ENCODE measurements at places on chromosomes 4 and X.

DNA sequence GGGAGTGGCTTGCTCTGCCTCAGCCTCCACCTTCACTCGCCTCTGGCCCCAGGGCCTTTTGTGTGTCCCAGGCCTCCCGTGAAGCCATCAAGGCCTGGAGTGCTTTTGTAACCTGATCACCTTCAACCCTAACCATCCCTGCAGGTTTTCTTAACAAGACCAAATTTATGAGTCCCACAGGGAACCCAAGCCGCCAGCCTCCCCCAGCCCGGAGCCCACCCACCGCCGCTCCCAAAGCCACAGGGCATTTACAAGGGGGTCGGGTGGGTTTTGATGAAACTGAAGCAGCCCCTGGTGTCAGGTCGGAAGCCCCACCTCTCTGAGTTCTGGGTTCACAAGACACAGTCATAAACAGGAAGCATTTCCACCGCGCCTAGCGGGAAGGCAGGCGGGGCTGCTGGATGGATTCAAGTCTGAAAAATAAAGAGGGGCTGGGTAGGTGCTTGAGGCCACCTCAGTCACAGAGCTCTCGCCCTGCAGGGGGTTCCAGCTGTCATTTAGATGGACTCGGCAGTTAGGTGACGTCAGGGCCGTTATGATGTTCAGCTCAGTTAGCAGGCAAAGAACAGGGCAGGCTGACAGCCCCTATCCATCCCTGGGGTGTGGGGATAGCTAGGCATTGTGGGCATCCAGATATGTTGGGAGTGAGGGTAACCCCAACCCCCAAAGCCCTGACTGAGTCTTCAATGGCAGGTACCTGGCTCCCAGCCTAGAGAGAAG lies 128.5 kb downstream of the BCOR start:
- DNase-seq, result peak; percentile 95

DNA sequence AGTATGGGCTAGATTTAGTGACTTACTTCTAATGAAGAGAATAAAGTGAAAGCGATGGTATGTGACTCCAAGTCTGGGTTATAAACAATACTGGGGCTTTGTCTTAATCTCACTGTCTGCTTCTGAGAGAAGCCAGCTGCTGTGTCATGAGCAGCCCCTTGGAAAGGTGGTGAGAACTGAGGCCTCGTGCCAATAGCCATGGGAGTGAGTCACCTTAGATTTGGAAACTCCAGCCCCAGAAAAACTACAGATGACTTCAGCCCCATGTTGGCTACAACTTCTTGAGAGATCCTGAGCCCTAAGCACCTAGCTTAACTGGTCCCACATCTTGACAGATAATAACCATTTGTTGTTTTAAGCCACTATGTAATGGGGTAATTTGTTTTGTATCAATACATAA lies 77.6 kb downstream of the CWH43 start:
- no peak for DNase-seq

GRCh38 chr4:117357437-117357836 lies 272.1 kb upstream of the TRAM1L1 start:
- DNase-seq, result peak; percentile 55

GRCh38 chr4:168741281-168742173 lies 244.7 kb downstream of the PALLD start:
- no peak for DNase-seq

DNA sequence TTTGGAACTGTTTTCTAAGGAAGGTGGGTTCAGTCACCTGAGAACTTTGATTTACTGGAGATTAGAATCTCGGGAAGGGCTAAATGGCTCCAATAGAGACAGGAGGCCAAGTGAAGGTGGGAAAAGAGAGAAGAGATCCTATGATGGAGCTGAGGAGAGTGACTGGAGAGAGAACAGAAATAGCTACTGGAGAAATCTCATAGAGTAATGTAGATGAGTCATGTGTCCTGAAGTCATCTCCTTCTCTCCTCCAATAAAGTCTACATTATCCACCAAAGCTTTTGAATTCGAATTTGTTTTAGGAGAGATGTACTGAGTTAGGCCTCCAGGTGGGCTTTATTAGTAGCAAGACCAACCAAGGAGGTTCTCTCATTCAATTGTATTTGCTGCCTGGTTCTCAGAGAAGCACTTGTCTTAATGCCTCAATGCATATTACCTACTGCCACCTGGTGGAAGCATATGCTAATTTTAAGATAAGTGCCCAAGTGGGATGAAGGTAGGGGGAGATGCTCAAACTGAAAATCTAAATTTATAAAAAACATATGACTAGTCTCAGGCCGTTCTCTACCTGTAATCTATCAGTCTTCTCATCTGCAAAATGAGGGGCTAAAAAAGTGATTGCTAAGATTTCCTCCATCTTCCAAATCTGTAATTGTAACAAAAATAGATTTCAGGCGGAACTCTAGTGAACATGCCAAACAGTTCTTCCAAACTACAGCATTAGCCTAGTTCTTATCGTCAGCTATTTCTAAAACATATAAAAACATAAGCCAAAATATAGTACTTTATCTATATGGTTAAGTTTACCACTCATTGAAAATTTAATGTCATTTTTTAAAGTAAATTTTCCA lies 24.4 kb downstream of the TXK start:
- DNase-seq, result no peak

GRCh38 chr4:120682981-120683380 lies 239.5 kb downstream of the PRDM5 start:
- DNase-seq, result no peak

DNA sequence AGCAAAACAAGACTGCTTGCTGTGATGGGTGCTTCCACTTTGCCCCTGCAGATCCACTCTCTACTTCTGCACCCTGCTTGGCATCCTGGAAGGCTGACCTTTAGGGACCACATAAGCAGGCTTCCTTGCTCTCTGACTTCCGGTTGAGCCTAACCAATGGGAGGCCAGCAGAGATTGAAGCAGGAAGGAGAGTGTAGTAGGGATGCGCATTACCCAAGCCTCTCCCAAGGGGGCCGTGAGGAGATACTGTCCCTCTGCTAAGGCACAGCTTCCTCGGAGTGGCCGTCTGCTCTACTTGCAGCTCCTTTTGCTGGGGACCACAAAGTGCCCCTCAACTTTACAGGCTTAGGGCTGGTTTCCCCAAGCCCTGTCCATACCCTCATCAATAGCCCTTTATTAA lies 624.3 kb upstream of the TENM3 start:
- DNase-seq, result no peak

DNA sequence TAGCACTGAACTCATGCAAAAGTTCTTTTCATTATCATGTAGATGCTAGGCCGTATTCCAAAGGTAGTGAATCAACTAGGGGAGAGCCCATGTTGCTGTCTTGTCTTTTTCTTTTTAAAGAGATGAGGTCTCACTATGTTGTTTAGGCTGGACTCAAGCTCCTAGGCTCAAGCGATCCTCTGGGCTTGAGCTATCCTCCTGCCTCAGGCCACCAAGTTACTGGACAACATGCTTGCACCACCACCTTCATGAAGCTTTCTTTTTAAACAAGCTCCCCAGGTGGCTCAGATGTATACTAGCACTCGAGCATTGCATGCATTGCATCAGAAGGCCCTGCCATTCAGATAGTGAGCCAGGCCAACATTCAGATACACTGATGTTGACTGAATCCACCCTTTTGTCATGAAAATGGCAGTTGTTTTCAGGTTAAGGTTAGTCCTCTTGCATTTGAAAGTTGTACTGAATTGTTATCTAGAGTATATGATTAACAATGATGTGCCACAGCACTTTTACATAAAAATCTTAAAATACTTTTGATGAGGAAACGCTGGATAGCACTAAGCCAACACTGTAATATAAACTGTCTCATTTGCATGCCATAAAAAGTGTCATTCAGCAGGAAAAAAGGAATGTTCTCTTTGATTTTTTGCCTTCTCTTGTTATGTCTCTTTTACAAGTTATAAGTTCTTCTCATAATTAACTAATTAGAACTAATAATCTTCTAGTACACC lies 76.7 kb downstream of the FNIP2 start:
- DNase-seq, result no peak

DNA sequence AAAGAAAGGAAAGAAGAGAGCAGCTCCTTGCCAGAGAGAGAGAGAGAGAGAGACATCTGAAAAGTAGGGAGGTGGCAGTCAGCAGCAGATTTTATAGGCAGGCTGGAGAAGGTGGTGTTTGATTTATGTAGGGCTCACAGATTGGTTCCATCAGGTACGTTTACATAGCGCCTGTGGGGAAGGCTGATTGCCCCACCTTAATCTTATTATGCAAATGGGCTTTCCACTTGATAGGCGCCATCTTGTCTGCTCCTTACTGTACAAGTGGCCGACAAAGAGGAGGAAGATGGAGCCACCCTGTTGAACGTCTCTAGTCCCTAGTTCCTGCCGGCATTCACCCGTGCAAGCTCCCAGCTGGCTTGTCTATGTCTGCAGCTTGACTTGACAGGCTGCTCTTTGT lies 49.1 kb upstream of the DHRSX start:
- no peak for DNase-seq

GRCh38 chr4:123830930-123831329 lies 434.3 kb downstream of the SPRY1 start:
- no peak for DNase-seq

GRCh38 chr4:128385683-128386304 lies 98.2 kb upstream of the PGRMC2 start:
- peak; percentile 64 for DNase-seq

GRCh38 chr4:158903079-158903456 lies 134.2 kb downstream of the FNIP2 start:
- no peak for DNase-seq

DNA sequence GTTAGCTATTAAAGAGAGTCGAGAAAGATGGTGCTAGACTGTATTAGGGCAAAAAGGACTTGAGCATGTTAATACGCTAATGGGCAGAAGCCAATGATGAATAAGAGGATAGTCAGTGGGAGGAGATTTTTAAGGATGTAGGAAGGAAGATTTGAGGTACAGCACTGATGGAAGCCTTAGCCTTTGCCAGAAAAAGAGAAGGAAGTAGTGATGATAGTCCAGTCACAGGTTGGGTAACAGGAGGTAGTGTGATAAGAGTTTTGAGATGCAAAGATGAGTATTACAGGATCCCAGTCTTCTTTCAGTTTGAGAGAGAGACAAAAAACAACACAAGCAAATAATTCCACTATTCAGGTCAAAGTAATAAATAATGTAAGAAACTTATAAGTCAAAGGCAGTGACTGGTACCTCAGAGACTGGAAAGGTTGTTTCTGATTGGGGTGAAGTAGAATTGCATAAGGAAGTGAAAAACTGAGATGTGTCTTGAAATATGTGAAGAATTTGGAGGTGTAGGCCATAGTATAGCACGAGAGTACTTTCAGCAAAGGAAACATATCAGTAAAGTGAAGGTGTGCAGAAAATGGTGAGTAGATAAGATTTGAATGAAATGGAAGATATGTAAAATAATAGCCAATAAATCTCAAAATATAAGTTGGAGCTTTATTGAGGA lies 22.1 kb upstream of the NDNF start:
- no peak for DNase-seq

DNA sequence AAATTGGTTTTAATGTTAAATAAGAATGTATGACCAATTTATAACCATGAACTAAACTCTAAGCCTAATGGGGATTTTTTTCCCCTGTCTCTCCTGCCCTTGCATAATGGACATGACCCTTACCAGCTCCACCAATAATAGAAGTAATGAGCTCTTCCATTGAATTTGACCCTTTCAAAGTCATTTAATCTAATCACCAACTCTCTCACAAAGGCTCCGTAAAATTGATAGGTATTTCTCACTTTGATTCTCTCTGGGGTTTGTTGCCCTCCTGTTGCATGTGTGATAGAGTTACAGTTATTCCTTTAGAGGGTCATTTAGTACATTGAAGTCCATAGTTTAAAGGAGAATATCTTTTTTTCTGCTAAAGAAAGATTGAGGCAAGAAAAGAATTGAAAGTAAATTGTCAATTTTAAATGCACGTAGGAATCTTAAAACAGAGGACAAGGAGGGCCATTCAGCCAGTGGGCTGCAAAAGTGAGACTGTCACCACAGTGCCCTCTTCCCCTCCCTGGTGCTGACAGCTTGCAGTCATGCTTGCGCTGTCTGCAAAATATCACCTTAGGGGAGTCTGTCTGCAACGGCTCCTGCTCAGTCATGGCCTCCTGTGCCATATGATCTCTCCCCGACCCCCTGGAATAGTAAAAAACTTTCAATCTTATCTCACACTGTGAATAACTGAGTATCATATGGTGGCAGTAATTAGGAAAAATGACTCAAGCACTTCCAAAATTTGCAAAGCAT lies 307.5 kb upstream of the GNPDA2 start:
- peak; percentile 78 for DNase-seq

GRCh38 chr4:10102474-10103332 lies 13.9 kb downstream of the WDR1 start:
- DNase-seq, result no peak

- DNase-seq, result no peak
These were observed 281.2 kb upstream of the FAM241A start for GRCh38 chr4:111864066-111864465.

- DNase-seq, result no peak
These were observed 23.8 kb upstream of the CD38 start for GRCh38 chr4:15754323-15754722.

GRCh38 chr4:8007581-8007980 lies 67.9 kb upstream of the AFAP1 start:
- peak; percentile 44 for DNase-seq

DNA sequence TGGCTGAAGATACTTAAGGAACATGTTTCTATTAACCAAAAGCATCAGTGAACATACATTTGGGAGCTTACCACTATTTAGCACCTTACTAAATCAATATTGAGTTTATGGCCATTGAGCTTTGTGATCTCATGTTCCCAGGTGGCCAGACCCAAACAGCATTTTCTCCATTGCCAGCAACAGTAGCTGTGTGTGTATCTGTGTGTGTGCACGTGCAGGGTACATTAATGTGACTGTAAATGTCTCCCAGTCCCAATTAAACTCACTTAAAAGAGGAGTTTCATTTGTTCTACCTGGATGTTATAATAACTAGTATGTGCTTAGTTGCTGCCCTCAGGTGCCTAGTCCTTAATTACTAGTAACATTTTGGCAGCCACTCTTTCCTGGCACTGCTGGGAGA lies 282.4 kb downstream of the NR3C2 start:
- DNase-seq, result no peak

- DNase-seq, result no peak
These were observed 305.7 kb downstream of the PDGFC start for GRCh38 chr4:156665780-156666366.

DNA sequence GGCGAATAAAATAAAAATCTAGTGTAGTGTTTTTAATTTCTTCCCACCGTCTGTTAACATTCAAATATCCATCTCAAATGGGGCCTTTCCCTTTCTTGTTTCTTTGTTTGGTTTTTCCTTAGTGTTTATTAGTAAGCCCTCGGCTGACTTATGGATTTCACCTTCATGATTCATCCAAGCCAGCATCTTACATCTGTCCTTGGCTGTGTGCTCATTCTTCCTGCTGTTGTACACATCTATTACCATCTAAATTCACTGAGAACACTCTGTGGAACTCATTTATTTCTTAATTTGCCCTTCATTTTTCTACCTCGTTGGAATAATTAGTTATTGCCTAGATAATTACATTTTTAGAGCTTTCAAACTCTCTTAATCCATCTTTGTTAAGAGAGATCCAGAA lies 84.9 kb downstream of the SPCS3 start:
- DNase-seq, result no peak

DNA sequence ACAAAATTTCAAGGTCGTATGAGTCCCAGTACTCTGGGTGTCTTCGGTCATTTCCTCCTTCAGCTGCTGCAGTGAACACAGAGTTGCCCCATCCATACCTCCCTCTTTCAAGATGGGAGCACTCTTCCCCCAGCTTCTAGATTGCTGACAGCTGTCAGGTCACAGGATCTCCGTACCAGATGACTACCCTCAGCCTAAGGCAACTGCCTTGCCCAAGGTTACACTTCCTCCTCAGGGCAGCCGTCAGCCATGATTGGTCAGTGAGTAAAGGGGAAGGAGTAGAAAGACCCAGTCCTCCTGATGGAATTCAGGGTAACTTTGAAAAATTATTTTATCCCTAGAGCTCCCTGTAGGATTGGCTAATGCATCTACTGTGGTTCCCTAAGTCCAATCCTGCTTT lies 81.6 kb downstream of the NAF1 start:
- no peak for DNase-seq

Measured in islet precursor cell (in vitro differentiated cells).